ENCODE measurements at places on chromosomes 2 and 18.

DNA sequence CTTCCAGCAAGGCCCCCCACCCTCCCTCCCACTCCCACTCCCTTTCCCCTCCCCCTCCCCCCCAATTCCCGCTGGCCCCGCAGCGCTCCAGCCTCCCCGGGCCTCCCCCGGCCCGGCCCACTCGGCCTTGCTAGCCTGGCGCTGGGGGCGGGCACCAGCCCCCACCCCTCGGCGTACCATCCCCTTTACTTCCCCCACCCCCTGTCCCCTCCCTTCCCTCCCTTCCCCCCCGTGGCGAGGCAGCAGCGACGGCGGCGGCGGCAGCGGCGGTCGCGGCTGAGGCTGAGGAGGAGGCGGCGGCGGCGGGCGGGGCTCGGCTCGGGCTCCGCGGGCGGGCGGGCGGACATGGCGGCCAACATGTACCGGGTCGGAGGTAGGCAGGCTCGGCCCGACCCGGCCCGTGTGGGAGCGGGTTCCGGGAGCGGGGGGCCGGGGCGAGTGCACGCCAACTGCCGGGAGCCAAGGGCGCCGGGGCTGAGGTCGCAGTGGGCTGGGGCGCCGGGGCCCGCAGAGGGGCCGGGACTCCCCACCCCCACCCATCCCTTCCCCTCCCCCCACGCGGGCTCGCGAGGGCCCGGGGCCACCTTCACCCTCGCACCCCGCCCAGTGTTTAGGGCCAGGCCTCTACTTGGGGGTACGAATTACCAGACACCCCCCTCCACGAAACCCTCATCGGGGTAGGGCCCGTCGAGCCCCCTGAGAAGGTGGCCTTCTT is at the start of gene MTA3:
MTA3 (plus strand) TSS at position 232 of the 715 bp plus-strand sequence; CDS start at position 346, 114 bp downstream.
- peak; percentile 58 for DNase-seq

- no peak for DNase-seq
These were observed 34.0 kb downstream of the DOCK10 start for GRCh38 chr2:225008179-225008856.

GRCh38 chr2:37855283-37856041 is 69.6 kb upstream of the RMDN2 start:
- DNase-seq: no peak

- no peak for DNase-seq
These were observed 89.8 kb downstream of the ARHGAP28 start for GRCh38 chr18:6819332-6819731.

DNA sequence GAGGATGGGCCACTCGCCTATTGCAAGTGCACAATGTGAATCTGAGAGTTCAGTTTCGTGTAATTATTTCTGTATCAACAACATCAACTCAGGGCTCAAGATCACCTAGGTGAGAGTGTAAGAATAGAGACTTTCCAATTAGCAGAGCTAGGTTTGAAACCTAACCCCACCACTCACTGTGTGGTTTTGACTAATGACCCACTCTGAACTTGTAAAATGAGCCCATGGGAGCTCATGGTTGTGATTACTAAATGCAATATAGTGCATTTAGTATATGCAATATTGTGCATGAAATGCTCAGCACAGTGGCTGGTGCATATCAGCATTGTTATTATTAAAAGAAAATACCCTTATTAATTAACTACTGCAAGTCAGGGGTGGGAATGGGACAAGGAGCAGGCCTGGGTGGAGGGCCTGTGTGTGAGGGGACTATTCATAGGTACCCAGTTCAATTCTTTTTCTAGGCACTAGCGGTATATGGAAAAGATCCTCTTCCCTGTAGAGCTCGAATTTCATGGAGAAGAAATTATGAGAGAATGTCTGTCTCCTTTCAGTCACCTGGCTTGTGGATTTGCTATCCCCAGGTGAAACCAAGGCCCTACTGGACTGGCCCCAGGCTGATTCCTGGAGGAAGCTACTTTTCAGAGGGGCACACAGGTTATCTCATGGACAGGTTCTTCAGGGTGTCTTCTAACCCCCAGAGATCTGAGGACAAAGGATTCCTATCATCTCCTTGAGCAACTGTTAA is 169.5 kb downstream of the GFPT1 start:
- DNase-seq: no peak

DNA sequence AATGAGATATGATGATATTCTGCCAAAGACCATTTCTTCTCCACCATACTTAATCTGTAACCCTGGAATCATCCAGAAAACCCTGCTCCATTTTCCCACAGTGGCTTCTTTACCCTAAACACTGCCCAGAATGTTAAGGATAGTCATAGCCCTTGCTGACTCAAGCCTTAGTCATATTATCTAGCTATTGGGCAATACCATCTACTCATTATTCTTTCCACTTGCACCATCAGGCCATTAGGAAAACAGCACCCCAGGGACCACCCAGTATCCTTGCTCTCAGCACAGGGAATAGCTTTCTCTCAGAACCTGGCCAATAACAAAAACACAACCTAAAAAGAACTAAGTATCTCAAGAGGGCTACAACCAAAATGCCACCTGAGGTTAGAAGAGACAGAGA is 445.7 kb upstream of the SLC14A2 start:
- no peak for DNase-seq

DNA sequence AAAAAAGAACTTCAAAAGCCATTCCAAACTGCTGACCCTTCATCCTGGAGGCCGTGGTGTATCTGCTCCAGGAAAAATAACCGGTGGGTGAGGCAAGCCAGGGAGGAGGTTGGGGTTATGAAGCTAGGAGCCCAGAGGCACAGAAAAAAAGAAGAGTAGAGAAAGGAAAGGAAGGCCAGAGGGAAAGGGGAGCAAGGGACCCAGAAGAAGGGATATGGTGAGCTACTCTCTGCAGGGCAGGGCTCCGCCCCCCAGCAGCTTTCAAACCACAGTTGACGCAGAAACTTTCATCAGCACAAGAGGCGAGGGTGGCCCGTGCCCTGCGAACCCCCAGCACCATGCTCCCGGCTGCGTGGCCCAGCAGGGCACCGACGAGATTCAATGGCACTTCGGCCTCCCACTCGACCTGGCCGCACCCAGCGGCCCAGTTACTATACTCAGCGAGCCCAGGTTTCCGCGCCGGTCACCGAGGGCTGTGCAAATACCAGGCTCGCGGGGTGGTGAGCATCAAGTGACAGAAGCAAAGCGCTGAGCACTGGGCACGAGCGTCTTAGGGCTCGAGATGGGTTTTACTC is 665 bp downstream of the MCM6 start:
- DNase-seq: peak; percentile 67

- DNase-seq: no peak
These were observed 808.9 kb downstream of the SUCLG1 start for GRCh38 chr2:83650161-83650560.

- DNase-seq: no peak
These were observed 43.2 kb downstream of the SP140 start for GRCh38 chr2:230268606-230269243.

DNA sequence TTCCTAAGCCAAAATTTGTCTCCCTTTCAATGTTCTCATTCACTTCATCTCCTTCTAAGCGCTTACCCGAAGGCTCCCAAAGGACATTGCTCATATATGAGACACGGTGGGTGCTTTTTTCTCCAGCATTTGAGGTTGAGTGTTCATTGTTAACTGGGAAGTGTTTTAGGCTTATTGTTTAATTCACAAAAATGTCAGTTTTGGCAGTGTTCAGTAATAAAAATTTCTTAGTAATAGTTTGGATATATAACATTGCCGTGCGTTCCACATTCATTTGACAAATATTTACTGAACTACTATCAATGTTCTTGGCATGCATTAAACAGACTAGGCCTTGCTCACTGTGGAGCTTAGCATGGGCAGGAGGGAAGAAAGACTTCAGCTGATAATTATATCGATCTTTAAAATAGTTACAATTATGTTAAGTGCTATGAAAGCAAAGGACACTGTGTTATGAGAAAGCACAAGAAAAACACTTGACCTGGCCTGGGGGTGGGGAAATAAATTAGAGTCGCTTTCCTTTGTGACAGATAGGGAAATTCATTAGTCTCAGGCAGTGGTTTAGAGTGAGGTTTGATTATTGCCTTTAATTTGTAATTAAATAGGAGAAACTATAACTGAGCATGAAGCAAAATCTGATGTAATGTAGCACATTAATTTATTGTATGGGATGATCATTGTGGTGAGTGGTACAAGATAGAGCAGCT is 82.2 kb upstream of the DOCK10 start:
- DNase-seq: no peak

DNA sequence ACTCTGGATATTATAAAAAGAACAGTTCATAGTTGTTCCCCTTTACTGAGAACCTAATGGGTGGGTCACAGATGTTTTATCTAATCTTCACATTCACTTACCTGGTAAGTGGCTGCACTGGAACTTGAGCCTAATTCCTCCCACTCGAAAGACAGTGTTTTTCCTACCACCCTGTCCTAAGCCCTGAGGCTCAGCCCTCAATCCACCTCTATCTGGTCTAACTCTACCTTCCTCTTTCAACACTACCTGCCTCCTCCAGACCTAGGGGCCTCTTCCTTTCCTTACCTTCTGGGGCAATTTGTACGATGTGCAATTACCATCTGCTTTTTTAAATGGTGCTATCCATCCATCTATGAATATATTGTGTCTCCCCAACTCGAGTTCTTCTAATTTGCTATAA is 9.7 kb upstream of the KIF3C start:
- DNase-seq: no peak

DNA sequence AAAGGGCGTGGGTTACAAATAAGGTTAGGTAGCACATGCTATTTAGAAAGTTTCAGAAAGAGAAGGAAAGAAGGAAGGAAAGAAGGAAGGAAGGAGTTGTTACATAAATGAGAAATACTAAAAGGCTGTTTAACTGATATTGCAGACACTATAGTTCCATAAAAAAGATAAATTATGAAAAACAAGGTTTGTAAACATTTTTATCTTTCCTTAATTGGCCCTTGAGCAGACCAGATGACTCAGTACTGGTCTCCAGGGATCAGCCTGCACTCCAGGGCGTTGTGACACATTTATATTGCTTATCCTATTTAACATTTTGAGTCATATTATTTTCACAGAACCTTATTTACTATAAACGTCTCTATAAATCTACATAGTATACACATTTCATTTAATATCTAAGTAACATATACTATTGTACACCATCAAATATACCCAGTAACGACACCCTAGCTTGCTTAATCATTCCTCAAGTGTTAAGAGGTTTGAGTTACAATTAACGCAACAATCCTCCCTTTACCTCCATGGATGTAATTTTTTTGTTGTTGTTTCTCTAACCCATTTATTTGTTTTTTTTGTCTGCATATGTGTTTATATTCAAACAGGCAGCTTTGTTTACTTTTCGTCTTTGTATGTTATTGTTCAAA is 2.8 kb upstream of the RAB31 start:
- DNase-seq: no peak

- no peak for DNase-seq
These were observed 141.5 kb upstream of the FIGN start for GRCh38 chr2:163877316-163877715.

- no peak for DNase-seq
These were observed 151.8 kb downstream of the MBP start for GRCh38 chr18:76980663-76981395.

DNA sequence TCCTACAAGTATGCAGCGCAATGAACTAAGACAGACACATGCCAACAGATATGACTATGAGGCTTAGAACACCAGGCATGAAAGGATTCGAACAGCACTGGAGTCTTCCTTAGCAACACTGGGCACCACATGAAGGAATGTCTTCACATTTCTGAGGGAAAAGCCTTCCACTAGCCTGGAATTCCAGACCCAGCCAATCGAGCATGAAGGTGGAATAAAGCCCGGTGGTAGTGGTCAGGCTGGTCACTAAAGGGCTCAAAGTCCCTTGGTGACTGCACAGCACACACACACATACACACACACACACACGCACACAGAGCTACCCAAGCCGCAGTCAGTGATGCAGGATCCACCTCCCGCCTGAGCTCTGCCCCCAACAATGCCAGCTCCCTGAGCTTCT is 19.7 kb upstream of the SFXN5 start:
- no peak for DNase-seq

All from activated CD4-positive, alpha-beta T cell treated with anti-CD3 and anti-CD28 coated beads for 4 hours (primary cell).